ENCODE measurements at places on chromosomes 1 and 21.

DNA sequence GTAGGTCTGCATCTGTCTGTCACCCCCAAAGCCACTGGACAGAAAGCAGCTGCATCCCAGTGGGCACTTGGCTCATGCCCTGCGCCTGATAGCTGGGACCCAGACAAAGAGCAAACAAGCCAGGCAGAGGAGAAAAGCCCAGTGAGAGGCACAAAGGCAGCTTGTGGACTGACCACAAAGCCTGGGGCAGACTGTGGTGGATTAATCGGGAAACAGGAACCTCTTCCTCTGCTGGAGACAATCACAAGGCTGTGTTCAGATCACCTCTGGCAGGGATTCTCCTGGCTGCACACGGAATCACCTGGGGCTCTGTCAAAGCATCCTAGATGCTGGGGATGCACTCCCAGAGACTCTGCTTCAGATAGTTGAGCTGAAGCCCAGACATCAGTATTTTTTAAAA is 15.2 kb upstream of the GJB5 start:
- no peak for DNase-seq

DNA sequence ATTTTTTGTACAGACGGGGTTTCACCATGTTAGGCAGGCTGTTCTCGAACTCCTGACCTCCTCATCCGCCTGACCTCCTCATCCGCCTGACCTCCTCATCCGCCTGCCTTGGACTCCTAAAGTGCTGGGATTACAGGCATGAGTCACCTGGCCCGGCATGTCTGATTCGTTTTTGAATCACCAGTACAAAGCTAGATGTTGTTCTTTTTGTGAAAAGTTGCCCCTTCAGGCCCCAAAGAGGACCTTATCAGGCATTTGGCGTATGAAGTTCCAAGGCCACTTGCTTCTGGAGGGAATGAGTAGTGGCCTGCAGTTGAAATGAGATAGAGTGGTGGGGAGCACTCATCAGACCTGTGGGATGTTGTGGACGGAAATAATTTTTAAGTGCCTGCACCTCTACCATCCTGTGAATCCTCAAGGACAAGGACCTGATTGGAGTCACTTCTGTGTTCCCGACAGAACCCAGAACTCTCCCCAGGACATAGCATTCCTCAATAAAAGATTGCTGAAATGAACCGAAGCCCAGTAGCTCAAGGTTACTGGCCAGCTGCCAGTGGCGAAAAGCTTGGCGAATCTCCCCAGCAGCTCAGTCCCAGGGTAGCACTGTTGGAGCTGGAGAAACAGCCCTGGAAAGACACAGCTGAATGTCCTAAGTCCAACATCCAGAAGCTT is 50.1 kb downstream of the NDUFS5 start:
- no peak for DNase-seq

GRCh38 chr1:37609002-37609401 is 13.3 kb upstream of the GNL2 start:
- DNase-seq = no peak

- no peak for DNase-seq
Measured at GRCh38 chr1:44293761-44294315, 61.2 kb downstream of the ERI3 start.

- no peak for DNase-seq
Measured at GRCh38 chr1:193533853-193534252, 347.4 kb upstream of the B3GALT2 start.

DNA sequence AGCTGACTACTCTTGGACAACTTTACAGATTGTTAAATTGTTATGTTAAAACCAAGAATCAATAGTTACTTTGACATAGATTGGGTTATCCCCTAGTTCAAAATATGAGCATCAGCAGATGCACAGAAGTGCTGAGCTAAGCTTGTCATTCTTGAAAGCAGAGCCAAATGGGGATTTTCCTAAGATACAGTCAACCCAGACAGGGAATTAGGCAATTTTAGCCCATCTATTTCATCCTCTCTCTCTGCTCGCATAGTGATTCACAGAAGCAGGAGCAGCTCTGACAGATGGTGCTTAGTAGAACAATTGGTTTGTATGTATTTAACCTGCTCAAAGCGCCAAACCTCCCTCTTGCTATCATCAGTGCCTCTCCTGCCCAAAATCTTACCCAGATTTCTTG is 27.9 kb upstream of the PRRC2C start:
- no peak for DNase-seq

DNA sequence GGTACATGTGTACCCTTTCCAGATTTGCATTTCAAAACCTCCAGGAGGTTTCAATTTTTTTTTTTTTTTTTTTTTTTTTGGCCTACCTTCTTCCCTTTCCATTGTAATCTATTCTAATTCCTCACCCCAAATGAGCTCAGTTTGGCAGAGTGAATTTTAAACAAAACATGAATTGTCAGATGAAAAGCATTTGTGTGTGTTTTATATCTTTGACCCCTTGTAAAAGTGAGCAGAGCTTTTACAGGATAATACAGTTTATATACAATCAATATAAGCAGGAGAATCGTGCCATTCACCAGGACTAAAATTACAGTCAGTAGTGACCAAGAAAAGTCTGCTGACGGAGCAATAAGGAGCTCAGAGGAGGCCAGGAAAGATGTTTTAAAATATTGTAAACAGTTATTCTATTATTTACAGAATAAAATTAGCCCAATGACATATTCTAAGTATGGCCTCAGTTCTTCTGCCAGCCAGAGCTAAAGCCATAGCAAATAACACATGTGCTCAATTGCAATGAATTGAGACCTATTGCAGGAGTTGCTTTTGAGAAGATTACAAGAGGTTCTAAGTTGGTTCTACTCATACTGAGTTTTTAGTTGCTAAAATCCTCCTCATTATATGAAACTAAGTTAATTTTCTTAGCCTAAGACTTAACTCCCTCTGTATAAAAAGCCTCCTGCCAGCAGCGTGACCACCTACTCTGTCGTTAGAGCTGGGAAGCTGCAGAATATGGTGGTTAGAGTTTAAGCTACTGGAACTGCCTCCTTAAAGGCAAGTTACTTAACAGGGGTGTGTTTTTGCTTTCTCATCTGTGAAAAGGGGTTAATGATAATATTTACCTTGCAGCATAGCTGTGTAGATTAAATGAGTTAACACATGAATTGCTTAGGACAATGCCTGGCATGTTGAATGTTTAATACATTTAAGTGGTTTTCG is 50.8 kb upstream of the ZNF326 start:
- no peak for DNase-seq

GRCh38 chr1:200386416-200386815 is 23.4 kb downstream of the ZNF281 start:
- no peak for DNase-seq

DNA sequence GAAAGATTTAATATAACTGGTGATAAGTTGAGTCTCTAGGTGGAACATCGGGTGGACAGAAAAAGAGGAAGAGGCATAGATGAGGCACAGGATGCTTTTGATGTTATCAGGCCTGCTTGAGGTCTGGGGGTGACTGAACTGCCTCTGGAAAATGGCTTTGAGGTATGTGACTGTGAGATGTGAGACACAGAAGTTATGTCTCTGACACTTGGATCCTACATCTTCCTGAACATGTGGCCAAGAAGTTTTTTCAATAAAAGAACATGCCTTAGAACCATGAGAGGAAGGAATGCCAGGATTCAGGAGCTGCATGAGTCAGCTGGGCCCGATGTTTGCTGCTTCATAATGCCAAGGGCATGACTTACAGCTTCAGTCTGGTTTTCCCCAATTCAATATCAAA is 11.5 kb upstream of the AIM2 start:
- no peak for DNase-seq

DNA sequence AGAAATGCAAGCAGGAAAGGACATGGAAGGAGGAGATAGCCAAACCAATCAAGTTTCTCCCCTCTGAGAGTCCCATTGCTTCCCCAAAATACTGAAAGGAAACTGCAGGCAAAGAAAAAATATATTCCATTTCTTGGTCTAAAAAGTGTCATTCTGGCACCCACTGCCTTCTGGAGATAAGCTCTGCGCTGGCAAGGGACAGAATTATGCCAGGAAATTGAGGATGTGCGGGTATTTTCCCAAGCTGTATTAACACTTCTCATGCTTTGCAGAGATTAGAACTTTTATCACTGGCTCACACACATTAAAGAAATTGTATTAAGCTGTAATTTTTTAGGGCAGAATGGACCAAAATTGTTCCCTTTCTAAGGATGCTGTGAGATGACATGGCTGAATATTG is 381.2 kb upstream of the DUSP10 start:
- no peak for DNase-seq

DNA sequence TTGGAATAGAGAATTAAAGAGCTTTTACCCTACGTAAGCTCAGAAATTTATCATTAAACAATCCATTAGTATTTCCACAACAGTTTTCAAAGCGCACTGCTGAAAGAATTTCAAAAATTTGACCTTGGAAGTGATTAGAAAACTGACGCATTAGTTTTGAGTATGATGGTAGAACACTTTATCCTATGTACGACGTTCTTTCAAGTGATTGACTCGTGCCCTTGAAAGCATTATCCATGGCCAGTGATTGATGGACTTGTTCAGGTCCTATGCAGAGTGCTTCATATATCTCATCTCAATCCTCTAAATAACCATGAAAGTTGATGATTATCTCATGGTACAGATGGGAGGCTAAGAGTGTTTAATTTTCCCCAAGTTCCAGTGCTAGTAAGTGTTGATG is 697.2 kb downstream of the USP25 start:
- DNase-seq = no peak

DNA sequence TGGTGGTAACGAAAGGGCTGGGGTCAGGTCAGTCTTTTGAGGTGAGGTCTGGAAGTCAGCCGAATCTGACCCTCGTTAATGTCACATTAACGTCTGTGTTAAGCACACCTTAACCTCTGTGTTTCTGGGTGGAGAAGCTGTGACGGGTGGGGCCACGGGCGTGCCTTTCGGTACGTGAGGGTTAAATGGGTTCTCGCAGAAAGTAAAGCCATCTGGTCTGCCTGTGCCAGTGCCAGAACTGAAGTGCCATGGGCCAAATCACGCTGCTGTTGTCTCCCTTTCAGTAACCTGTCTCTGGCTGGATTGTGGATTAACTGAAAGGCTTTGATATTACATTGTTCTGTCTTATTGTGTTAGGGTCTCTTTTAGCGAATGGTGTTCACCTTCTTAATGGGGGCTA is 14.4 kb downstream of the URB2 start:
- no peak for DNase-seq

DNA sequence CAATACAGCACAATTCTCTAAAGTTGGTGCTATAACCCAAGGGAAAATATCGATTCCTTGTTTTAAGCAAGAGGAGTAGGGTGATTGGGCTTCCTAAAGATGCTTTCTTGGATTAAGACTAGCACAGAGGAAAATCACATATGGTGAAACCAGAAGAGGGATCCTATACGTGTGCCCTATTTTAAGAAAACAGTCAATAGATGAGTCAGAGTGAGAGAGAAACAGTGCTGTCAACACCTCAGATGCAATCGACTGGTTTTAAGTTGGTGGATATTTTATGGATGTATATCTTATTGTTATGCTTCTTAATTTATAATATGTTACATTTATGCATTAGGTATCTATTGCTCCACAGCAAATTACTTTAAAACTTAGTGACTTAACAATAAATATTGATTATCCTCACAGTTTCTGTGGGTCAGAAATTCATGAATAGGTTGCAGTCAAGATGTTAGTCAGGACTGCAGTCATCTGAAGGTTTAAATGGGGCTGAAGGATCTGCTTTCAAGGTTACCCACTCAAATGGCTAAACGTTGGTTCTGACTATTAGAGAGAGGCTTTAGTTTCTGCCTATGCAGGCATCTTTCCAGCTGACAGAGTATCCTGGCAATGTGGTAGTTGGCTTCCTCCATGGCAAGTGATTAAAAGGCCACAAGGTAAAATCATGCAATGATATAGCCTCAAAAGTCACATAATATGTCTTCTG is 61.6 kb upstream of the DEPDC1 start:
- DNase-seq = no peak

- no peak for DNase-seq
Measured at GRCh38 chr21:44994047-44994694, 54.3 kb downstream of the SLX9 start.

DNA sequence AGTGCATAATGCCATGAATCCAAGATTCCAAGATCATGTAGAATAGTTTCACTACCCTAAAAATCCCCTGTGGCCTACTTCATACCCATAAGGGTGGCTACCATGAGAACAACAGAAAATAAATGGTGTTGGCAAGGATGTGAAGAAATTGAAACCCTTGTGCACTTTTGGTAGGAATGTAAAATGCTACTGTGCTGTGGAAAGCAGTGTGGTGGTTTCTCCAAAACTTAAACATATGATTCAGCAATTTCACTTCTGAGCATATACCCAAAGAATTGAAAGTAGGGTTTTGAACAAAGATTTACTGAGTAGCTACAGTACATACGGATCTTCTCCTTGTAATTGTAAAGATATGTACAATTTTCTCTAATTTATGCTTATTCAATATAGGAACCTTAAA is 16.0 kb downstream of the FNBP1L start:
- no peak for DNase-seq

DNA sequence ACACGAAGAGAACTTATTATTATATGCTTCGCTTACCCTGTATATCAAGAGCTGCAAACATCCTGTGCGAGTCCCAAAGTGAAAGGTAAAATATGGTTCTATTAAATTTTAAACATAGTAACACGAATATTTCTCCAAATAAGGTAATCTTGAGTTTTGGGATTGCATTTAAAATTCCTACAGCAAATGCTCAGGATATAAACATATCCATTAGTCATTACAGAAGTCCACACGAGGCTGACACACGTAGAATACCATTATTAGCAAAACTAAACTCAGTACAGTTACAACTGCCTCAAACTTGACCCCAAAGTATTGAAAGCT is 282 bp upstream of the LYPLAL1 start:
- DNase-seq = no peak

DNA sequence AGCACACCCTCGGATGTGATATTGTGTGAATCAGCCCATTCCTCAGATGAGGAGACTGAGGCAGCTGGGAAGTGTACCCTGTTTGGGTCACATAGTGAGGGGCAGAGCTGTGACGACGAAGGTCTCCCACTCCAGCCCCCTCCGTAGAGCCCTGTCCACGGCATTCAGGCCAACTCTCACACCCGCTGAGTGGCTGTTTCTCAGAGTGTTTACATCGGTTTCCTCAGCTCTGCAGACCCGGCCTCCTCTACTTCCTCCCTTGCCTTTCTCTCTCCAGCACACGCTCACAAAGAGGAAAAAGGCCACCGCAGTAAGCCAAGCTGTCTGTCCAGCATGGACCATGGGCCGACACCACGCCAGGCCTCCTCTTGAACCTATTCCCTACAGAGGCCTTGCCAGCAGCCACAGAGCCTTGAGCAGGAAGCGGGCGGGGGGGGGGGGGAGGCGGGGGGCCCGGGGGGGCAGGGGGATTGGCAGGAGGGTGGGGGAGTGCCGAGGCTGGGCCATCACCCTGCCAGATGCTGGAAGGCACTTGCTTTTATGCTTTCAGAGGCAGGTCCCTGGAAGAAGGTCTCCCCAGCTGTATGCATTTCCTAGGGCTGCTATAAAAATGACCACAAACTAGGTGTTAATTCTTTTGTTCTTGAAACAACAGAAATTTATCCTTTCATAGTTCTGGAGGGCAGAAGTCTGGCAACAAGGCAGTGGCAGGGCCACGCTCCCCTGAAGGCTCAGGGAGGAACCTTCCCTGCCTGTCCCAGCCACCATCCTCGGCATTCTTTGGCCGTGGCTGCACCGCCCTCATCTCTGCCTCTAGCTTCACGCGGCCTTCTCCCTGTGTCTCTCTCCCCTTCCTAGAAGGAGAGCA is 178.4 kb downstream of the PSMG1 start:
- DNase-seq = no peak

GRCh38 chr1:69195136-69195535 is 372.6 kb upstream of the LRRC7 start:
- no peak for DNase-seq

GRCh38 chr1:181396811-181397210 is 86.5 kb upstream of the CACNA1E start:
- no peak for DNase-seq

GRCh38 chr1:233143241-233143640 is 152.3 kb downstream of the PCNX2 start:
- DNase-seq = no peak

- DNase-seq = no peak
Measured at GRCh38 chr1:221697923-221698425, 43.9 kb downstream of the DUSP10 start.

All from esophagus squamous epithelium (tissue), 5 donors.